Neural progenitor cell (in vitro differentiated cells): ENCODE measurements at places on chromosomes 7 and 10. TPM values are rescaled to one million over a fixed set of nuclear protein-coding genes. Genes with fewer than 3 reads are reported as not detected.

Gene MINDY3
- 18.1 and 28.2 TPM in 2 replicates for total RNA-seq

Gene THSD7A
- total RNA-seq, result 0.22 and 0.28 TPM in 2 replicates

Gene LRRD1
- not detected in 2 replicates for total RNA-seq

Gene SLC26A5
- total RNA-seq, result not detected in 2 replicates

Gene VGF
- total RNA-seq, result 0.65 and 1.6 TPM in 2 replicates

Gene EBLN1
- total RNA-seq, result not detected in 2 replicates

Gene ARID5B
- 1.5 and 1.8 TPM in 2 replicates for total RNA-seq

Gene SEMA4G
- 2.3 and 5.4 TPM in 2 replicates for total RNA-seq

Gene SPDYE2
- not detected in 2 replicates for total RNA-seq

Gene ZC3HAV1L
- 7.1 and 9.5 TPM in 2 replicates for total RNA-seq

Gene MSS51
- 1.4 and 2.2 TPM in 2 replicates for total RNA-seq

Gene CADPS2
- 13.2 and 19.1 TPM in 2 replicates for total RNA-seq

Gene OR2A1
- total RNA-seq, result not detected in 2 replicates

Gene ZNF467
- total RNA-seq, result 0.17 and 1.7 TPM in 2 replicates

Gene PNLIPRP2
- total RNA-seq, result 0.74 and 1.6 TPM in 2 replicates

Gene MOGAT3
- total RNA-seq, result not detected in 2 replicates

Gene MSMB
- not detected in 2 replicates for total RNA-seq

Gene OPN4
- not detected in 2 replicates for total RNA-seq

Gene FAM237B
- not detected in 2 replicates for total RNA-seq

Gene FBXL15
- 4.4 and 12.2 TPM in 2 replicates for total RNA-seq

Gene PON1
- total RNA-seq, result 1.7 and 1.8 TPM in 2 replicates
